ENCODE measurements at places on chromosomes 2 and 18.

GRCh38 chr2:10864861-10865636 lies 46.7 kb upstream of the KCNF1 start:
- DNase-seq, result no peak

DNA sequence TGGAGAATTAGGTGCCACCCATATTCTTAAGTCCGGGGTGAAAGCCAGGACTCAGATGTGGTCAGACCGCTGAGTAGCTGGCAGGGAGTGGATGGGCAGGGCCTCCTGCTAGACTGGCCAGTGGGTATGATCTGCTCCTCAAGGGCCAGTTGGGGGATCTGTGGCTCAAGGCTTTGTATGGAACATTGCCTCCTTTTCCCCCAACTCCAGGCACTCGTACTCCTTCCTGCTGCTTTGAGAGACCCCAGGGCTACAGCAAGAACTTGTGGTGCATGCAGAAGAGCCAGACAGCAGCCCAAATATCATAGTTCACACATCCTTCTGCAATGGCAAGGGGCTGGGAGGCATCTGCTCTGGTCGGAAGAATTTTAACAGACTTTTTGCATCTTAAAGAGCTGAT lies 61.7 kb downstream of the PDCL3 start:
- DNase-seq, result no peak

DNA sequence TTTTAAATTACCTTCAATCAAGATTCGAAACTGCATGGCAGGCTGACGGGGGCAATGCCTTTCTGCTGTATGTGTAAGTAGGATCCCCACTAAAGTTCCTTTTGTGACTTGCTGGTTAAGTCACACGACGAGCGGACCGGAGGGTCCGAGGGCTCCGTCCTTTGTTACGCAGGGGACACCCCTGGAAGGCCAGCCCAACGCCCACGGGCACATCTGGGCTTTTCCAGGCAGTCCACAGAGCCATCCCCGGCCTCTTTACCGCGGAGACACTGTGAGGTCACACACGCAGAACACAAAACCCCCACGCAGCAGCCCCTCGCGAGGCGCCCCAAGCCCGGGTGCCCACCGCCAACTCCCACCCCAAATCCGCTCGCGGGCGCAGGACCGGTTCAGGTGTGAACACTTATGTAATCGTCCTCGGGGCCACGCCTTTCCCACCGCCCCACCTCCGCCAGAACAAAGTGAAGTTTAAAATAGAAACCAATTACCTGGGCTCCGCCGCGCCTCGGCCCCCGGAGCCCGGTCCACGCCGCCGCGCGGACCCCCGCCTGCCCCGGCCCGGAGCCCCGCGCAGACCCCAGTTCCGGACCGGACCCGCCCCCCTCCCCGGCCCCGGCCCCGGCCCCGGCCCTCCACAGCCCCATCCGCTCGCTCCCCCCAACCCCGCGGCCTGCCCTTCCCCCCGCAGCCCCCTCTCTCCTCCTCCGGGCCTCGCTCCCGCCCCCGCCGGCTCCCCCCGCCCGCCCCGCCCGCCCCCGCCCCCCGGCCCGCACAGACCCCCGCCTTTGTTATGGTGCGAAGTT lies 4.2 kb downstream of the ZNF516 start:
- peak; percentile 39 for DNase-seq

DNA sequence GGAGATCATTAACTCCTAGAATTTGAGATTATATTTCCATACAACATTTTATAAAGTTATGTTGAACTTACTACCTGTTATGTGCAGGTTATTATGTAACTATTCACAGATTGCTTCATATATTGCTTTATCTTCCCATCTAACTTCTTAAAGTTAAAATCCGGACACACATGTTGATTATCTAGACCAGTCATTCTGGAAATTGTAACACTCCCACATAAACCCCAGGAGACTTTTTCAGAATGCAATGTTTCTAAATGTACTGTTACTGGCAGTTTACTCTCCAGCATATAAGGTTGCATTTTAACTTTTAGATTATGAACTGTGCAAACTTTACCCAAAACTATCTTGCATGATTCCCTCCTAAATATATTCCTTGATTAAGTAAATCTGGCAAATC lies 70.5 kb upstream of the FAM117B start:
- no peak for DNase-seq

GRCh38 chr2:57181315-57182038 lies 865.1 kb upstream of the VRK2 start:
- no peak for DNase-seq

- no peak for DNase-seq
Measured at GRCh38 chr18:76233406-76233805, 261.6 kb downstream of the ZNF516 start.

DNA sequence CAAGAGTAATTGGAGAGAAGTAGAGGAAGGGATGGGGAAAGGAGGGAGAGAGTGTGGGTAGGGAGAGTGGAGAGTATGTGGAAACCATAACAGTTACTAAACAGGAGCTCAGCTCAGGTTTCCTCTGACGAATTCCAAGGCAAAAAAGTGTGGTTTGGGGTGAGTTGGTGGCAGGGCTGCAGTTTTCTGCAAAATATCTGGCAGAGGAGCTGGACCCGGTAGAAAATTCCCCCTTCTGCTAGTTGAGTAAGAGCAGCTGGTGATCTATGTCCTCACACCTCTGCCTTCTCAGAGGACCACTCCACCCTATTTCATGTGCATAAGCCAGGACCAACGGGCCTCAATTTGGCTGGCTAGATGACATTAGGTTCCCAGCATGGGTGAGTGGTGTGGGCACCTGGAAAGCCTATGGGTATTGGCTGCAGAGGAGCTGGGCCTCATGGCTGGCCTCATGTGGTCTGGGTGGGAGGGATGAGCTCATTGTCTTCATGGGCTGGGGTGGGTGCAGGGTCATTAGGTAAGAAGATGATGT lies 13.2 kb downstream of the NRP2 start:
- DNase-seq, result no peak

DNA sequence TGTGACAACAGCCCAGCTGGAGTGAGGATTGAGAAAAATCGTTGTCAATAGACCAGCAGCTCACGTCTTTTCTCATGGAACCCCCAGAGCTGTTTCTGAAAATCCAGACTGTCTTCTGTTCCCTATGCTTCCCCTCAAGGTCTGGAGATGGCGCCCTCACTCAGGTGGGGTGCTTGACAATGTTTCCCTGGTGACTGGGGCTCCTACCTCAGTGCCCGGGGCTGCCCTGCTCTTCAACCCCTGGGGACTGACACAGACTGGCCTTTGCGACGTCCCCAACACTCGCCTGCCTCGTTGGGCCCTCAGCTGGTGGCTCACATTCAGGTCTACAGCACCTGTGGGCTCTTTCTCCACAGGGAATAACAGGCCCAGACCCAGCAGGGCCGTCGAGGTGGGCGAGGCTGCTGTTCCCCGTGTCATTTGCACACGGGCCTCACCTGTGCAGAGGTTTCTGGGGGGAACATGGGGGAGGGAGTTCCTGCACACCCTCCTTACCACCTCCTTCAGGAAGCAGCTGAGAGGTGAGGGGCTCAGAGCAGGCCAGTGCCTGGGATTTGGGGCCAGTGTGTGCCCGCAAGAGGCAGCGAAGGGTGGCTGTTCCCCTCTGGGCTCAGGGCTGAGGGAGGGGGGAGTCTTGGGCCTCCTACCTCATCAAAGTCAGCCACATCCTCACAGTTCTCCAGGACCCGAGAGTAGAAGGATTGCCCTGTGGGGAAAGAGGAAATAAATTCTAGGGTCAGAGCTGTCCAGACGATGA lies 59.3 kb upstream of the OTOF start:
- DNase-seq, result no peak

DNA sequence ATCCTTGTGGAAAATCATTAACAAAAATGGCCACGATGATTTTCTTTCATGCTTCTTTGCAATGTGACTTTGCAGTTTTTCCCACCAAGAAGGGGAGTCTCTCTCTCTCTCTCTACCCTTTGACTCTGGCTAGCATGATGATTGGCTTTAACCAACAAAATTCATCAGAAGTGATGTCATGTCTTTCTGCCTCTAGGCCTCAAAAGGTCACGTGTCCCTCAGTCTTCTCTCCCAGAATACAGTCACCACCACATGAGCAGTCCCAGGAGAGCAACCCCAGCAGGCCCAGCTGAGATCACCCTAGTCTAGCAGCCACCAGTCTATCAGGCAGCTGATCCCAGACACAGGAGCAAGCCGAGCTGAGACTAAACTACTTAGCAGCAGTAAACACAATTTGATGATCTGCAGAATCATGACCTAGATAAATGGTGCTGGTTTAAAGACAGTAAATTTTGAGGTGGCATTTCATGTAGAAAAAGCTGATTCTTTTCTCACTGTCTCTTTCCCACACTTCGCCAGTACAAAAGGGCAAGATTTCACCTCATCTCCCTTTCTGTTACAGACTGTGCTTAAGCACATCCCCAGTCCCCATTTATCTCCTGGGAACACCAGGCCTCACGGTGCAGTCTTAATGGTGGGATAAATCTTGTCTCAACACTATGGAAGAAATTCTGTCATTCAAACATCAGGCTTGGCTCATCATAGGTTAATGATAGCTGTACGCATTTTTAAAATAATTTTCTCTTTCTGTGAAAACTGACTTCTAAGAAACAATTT lies 132.7 kb downstream of the SCG2 start:
- no peak for DNase-seq
